AG04449 (cell line): ENCODE measurements at places on chromosomes 16 and 17.

GRCh38 chr16:31206776-31207175 lies 4.2 kb upstream of the PYCARD start:
- no peak for DNase-seq

DNA sequence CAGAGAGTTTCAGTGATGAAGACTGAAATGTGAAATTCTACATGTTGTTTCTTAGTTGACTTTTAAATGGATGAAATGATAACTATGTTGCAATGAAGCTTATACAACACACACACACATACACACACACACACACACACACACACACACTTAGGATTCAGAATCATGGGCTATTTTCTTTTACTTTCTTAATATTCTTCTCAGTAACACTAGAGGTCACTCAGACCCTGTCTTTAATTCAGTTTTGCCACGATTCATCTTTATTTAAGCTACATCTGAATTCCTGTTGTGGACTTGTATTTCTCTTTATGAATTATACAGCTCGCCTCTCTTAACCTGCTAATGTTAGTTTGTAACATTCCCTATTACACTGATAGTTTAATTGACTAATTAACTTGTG lies 109.6 kb upstream of the GOT2 start:
- DNase-seq: peak; percentile 4

GRCh38 chr16:85674418-85674755 lies 14.4 kb downstream of the GINS2 start:
- no peak for DNase-seq

DNA sequence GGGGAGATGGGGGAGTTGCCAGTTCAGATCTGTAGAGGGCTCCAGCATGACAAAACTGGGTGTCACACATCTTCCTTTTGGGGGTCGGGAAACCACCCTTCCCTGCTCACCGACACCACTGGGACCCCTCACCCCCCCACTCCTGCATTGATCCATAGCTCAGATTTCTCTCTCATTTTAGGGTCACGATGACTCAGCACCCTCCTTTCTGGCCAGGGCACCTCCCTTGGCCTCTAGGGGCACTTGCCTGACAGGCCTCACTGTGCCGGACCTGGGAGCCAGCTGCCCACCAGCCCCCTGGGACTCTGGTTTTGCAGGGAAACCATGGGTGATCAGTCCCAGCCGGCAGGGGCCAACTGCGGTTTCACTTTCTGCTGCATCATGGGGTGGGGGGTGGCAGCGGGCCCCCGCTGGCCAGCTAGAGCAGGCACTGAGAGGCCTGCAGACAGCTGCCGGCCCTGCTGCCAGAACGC lies 239.4 kb downstream of the MRTFB start:
- DNase-seq: no peak

DNA sequence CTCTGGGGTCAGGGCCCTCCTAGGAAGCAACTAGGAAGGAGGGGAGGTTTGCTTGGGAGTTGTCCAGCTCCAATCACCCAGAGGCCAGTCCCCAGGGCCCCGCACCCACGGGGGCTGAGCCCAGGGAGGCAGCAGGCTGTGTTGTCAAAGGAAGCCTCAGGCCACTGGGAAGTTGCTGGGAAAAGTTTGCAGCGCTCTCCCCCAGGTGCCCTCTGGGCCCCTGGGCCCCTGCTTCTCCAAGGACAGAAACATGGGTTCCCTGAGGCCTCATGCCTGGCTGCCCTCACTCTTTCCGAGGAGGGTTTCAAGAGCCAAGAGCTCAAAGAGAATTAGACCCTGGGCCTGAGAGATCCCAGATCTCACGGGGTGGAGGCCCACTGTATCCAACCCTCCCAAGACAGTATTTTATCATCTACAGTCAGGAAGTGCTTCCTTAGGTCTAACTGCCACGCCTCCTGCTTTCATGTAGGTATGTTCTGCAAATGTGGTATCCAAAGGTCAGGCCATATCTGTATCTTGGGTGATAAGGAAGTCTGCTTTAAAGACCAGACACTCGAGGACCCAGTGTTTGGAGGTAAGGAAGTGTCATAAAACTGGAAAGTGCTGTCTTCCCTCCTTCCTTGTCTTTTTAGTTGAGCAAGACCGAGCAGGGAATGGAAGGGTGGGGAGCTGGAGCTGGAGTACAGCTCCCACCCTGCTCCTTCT lies 44.2 kb upstream of the ZNF423 start:
- DNase-seq: no peak

DNA sequence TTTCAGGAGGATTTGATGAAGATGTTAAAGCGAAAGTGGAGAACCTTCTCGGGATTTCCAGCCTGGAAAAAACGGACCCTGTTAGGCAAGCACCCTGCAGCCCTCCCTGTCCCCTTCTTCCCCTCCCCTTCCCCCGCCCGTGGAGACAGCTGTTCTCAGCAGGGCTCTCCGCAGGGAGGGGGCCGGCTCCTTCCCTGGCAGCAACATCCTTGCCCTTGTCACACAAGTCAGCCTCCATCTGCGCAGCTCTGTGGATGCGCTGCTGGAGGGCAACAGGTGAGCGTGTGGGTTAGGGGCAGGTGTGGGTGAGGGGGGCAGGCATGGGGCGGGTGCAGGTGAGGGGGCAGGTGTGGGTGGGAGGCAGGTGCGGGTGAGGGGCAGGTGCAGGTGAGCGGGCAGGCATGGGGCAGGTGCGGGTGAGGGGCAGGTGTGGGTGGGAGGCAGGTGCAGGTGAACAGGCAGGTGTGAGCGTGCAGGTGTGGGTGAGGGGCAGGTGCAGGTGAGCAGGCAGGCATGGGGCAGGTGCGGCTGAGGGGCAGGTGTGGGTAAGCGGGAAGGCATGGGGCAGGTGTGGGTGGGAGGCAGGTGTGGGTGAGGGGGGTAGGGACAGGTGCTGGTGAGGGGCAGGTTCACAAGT lies 9.4 kb downstream of the CYBC1 start:
- no peak for DNase-seq

GRCh38 chr16:57531253-57531575 lies 5.2 kb downstream of the CCDC102A start:
- DNase-seq: no peak

DNA sequence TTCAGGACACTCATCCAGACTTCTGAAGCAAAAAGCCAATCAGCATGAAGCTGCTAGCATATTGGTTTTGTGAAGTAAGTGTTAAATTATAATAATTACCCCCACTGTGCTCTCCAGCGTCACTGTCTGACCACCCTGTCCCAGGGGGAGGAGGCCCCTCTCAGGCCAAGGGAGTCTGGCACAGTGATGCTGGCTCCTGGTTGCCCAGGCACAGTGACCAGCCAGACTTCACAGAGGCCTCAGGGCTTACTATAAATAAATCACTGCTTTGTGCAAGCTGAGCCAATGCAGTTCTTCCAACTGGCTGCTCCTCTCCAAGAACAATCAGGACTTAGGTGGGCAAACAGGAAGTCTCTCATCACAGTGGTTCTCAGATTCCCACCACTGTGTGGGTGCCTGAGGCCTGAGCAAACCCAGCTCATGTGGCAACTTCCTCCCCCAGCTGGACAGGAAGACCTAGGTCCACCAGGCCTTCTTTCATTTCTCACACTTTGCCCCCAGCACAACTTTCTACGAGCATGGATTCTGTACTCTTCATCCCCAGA lies 1.7 kb upstream of the DBNDD1 start:
- no peak for DNase-seq

GRCh38 chr16:3520841-3521240 lies 20.0 kb downstream of the CLUAP1 start:
- no peak for DNase-seq

- no peak for DNase-seq
These were observed 571 bp downstream of the CAVIN1 start for GRCh38 chr17:42422412-42422957.

GRCh38 chr17:7580604-7581575 lies 1.5 kb downstream of the CD68 start:
- no peak for DNase-seq

DNA sequence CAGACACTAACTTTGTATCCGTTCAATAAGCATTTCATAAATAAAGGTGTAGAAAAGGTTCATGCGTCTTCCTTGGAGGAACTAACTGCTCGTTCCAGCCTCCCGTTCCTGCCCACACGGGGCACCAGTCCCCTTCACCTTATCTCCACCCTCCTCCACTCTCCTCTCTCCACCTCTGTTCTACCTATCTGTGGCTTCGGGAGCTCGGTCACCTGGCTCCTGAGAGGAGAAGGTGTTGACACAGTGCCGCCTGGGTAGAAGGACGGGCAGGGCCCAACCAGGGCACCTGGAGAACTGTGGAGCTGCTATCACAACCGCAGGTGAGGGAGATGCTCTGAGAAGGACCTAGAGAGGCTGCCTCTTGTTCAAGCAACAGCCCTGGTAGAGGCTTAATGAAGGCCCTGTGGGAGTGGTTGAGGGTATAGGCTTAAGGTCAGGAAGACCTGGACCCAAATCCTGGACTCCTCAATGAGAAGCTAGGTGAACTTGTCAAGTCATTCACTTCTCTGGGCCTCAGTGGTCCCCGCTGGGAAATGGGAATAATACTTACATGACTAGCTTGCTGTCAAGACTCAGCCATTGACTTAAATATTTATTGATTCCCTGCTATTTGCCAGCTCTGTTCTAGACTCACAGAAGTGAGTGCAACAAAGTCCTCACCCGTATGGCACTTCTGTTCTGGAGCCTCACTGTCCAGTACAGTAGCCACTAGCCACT lies 9.6 kb upstream of the MINK1 start:
- no peak for DNase-seq

GRCh38 chr17:66970797-66971196 lies 6.3 kb downstream of the CACNG4 start:
- DNase-seq: no peak

GRCh38 chr16:87993901-87994300 lies 42.7 kb downstream of the BANP start:
- no peak for DNase-seq

- DNase-seq: no peak
These were observed 1470.1 kb upstream of the GOT2 start for GRCh38 chr16:60204181-60204580.

DNA sequence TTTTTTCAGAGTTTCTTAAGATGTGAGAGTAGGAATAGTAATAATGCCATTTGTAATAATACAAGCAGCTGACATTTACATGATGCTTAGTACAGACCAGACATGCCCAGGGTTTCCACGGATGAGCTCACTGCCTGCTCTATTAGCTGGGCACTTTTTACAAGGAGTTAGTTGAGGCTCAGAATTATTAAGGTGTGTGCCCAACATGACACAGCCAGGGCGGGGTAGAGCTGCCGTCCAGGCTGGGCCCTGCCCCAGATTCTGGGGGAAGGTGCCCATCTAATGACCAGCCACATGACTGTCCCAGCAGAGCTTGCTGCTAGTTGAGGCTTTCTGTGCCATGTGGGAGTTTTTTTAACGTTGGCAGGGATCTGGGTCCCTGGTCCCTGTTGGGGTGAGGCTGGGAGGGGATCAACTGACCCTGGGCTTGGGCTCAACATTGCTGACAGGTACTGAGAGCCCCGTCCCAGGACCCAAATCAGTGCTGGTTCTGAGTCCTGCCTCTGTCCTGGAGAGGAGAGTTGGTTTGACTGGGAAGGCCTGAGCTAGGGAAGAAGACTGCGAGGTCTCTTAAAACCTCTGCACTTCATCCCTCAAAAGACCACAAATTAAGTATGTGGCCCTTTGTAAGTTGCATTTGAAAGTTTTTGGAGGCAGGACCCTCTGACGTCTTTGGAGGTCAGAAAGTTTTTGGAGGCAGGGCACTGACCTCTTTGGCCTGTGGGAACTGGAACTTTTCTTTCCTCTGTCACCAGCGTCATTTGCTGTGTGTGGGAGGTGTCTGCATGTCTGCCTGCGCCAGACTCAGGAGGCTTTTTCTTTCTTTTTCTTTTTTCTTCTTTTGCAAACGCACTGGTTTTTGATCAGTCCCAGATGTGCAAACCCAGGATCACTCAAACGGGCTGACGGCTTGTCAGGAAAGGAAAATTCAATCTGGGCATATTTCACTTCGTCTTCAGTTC lies 2.2 kb downstream of the CRISPLD2 start:
- no peak for DNase-seq

GRCh38 chr16:59339871-59340270 lies 605.8 kb upstream of the GOT2 start:
- no peak for DNase-seq

DNA sequence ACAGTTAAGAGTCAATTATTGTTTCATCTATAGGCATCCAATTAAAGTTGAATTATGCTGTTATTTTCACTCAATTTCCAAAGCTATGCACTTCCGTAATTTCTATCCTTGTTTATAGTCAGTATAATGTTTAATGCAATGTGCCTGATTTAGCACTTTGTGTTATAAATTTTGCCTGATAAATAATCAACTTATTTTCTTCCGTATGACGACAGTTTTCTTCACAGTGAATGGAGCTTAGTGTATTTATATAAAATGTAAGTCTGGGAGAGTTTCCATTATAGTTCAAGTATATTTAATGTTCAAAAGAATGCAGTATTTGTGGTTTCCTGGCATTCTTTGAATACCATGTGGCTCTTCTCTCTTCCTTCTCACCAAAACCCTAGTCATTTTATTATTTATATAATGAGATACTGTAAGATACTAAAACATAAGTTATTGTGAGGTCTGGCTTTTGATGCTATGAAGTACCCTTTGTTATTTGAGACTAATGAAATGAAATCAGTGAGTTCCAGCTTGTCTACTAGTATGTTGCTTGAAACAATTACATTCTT lies 240.6 kb downstream of the PRKCA start:
- DNase-seq: no peak

GRCh38 chr17:65755799-65756198 lies 194.4 kb upstream of the AXIN2 start:
- no peak for DNase-seq

DNA sequence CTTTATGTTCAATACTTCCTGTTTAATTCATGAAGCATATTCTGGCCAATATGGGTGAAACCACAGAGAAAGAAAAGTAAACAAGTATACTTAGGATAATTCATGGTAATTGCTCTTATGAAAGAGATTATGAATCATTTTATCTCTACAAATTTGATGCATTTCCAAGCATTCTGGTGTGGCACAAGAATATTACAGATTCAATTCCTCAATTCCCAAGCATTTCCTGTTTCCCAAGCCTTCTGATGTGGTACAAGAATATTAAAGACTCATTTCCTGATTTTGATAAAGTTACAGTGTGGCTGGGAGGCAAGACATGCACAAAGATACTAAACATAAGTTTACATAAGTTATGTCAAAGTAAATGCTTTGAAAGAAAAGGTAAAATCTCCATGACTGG lies 126.1 kb upstream of the NUDT7 start:
- no peak for DNase-seq

GRCh38 chr16:81608523-81609209 lies 164.1 kb downstream of the CMIP start:
- no peak for DNase-seq

GRCh38 chr17:12064395-12064794 lies 43.7 kb downstream of the MAP2K4 start:
- no peak for DNase-seq

DNA sequence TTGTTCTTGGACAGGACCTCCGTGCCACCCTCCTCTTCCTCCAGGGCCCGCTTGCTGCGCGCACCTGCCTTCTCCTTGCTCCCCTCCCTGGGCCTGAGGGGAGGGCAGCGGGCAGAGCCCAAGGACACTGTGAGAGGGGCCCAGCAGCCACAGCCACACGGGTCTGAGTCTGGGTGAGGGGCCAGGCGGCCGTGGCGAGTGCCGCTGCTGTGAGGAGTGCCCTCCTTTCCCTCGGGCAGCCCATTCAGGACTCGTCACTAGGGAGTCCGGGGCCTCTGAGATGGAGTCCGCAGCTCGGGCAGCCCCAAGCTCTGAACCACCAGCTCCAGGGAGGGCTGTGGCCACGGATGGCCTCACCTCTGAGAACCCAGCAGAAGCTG lies 5.6 kb downstream of the DUS1L start:
- no peak for DNase-seq
